ENCODE measurements at places on chromosomes 5 and 9. TPM values are rescaled to one million over a fixed set of nuclear protein-coding genes. Genes with fewer than 3 reads are reported as not detected.

- DNase-seq, result no peak
Measured at GRCh38 chr5:32317041-32317440, 4.3 kb upstream of the MTMR12 start.

- DNase-seq, result no peak
Measured at GRCh38 chr5:71680510-71680909, 38.6 kb upstream of the CARTPT start.

DNA sequence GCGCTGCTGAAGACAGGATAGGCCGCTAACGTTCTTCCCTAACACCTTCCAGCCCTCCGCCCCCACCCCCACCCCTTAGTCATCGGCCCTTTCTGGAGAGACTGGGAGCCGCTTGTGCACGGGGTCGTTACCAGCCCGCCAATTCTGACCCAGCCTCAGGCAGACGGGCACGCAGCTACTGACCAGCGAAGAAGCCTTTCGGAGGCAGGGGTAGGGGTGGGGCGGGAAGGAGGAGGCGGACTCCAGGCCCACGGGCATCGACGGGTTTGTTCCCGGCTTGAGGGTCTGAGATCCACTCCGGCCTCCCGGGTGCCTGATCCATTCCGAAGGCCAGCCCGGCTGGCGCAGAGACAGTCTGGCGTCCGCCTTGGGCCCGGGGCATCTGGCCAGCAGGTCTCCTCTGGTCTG, 729 bp upstream of the HAND1 start:
- no peak for DNase-seq

DNA sequence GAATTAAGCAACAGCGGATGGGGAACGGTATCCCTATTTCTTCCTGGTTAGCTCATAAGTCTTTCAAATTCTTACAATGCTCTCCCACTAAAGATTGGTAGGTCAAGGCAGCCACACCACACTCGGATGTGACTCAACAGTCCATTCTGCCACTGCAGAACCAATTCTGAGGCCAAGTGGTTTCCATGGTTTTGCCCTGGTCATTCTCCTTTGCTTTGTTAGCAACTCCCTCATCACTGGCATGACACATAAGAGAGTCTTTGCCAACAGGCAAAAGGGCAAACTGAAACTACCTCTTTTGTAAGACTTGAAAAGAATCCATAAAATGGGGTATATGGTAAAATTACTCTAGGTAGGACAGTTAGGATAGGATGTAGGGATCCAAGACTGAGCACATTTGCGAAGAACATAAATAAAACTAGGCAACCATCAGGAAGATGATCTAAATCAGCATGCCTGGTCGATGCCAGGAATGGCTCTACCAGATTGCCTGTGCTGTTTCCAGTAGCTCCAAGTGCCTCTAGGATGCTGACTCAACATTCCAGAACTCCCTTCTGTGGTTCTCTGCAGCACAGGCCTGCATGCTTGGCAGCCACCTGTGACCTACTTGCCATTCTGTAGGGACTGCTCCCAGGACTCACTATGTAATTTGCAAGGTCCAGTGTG, 105.4 kb downstream of the DCP2 start:
- DNase-seq, result no peak

The HAVCR2 gene
- 0.64 TPM for polyA plus RNA-seq

GRCh38 chr9:98024702-98025101, 31.8 kb upstream of the NANS start:
- DNase-seq, result no peak

Data from B cell (primary cell).